ENCODE measurements at places on chromosomes 4 and X.

DNA sequence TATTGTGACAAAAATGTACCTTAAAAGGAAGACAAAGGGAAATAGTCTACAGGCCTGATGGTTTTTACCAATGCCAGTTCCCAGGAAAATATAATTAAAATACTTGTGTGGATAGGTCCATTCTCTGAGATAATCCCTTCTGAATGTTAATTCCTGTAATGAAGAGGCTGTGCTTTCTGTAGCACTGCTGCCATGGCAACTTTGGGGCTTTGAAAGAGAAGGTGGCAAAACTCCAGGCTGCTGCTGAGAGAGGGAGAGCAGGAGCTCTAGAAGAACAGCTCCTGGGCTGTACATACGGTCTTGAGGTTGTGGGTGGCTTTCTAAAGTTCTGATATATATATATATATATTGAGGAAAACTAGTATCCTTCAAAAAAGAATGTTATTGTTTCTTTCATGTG lies 125.4 kb downstream of the PDLIM5 start:
- no peak for DNase-seq

GRCh38 chrX:118807151-118808017 lies 16.2 kb upstream of the ZCCHC12 start:
- DNase-seq, result no peak

- no peak for DNase-seq
Measured at GRCh38 chr4:39626261-39626660, 12.4 kb downstream of the SMIM14 start.

GRCh38 chr4:52836678-52837077 lies 25.4 kb upstream of the RASL11B start:
- DNase-seq, result no peak

- DNase-seq, result no peak
Measured at GRCh38 chr4:146237092-146237491, 22.8 kb downstream of the REELD1 start.

GRCh38 chr4:5003918-5004317 lies 15.3 kb downstream of the CYTL1 start:
- DNase-seq, result no peak

All from bone marrow (tissue), 2 donors.